ENCODE measurements at places on chromosomes 2 and 18.

- no peak for DNase-seq
Measured at GRCh38 chr2:109209412-109209811, 80.4 kb downstream of the SH3RF3 start.

DNA sequence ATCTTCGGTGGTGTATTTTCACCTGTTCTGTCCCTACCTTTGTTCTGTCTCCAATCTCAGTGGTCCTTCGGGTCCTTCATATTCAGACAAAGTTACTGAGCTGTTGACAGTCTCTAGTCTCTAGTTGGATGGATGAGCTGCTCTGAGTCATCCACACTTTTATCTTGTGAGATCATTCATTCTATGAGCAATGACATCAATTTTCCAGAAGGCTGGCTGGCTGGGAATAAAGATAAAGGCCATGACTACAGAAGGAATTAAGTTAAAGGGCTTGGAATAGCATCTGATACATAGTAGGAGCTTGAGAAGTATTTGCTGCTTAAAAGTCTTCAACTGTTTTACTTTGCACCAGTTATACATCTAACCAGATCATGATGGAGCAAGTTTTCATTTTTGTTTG, 43.1 kb upstream of the SLC39A10 start:
- DNase-seq, result no peak

DNA sequence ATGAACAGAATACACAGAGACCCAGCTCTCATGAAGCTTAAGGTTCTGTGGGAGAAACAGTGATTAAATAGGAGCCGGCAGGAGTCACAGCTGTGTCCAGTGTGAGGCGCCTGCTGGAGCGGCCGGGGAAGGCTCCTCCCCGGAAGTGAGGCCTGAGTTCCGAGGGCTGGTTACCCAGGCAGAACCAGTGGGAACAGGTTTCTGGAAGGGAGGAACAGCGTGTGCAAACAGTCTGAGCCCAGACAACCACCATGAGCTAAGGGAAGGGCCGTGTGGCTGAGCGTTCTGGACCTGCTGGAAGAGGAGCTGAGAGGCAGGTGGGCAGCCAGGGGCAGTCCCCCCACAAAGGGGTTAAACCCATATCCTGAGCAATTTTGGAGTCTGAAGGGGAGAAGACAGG, 26.0 kb upstream of the NPAS2 start:
- no peak for DNase-seq

DNA sequence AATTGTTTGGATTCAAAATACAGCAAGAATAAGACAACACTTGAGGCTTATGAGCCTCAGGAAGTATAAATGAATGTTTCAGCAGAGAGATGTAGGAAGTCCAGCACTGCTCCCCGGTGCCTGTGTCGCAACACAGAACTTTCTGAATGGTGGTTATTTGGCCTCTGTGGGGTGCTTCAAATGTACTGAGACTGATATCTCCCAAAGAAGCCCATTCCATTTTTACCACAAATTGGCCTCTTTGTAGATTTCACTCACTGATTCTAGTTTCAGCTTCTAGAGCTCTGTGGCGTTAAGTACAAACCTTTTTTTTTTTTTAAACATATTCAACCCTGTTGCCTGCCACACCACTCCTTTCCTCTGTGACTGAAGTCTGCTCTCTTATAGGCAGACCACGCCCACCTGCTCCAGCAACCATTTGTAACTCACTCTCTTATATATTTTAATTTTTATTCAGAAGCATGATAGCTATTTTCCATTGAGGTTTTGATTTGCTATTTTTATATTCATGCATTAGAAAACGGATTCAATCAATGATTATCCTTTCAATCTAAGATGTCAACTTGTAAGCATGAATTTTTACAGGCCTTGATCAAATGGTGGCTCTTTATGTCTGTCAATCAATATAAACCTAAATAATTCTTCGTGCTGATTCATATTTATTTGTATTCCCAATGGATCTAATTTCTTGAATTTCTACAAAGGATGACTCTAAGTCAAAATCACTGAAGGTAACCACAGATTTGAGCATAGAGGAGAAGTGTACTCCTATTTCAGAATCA, 277.1 kb upstream of the CCDC68 start:
- DNase-seq, result no peak

DNA sequence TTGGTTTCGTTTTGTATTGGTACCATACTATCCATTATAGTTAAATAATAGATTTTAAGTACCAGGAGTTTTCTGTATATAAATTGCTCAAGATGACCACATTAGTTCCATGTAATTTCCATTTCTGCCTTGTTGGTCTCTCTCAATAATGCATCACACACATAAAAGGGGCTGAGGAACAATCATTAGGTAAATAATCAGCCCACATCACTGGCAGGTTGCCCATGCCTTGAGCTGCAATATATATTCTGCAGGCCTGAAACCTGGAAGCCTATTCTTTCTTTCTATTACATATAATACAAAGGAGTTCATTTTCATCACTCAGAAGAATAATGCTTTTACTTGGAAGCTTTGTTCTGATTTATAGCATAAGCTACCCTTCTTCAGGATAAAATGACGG, 616.1 kb upstream of the PKDCC start:
- no peak for DNase-seq

- no peak for DNase-seq
Measured at GRCh38 chr2:16647992-16648617, 17.5 kb downstream of the CYRIA start.

- DNase-seq, result no peak
Measured at GRCh38 chr18:23384778-23385736, 68.0 kb upstream of the RIOK3 start.

DNA sequence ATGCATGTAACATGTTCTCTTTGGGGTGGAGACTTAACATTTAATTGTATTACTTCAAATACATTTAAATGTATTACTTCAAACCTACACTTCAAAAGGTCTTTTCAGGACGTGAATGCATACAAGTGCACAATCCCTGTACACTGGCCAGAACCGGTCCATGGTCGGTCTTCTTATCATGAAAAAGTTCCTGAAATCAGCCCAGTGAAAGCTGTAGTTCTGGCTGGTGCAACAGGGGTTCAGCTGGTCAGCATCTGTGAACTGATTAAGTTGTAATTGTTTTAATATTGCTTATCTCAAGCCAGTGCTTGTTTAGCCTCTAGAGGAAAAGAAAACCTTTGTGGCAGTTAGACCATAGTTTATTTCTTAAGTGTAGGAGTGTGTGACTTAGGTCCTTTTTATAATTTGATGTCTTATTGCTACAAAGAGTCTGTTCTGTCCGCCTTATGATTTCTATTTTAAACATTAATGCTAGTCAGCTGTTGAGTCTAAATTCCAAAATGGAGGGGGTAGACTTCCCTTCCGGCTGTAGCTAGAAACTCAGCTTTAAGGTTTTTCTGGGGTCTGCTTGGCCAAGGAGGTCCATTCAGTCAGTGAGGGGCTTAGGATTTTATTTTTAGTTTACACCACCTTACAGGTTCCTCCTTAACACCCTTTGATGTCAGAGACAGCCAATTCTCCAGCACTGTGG, 768 bp upstream of the CYBRD1 start:
- no peak for DNase-seq

DNA sequence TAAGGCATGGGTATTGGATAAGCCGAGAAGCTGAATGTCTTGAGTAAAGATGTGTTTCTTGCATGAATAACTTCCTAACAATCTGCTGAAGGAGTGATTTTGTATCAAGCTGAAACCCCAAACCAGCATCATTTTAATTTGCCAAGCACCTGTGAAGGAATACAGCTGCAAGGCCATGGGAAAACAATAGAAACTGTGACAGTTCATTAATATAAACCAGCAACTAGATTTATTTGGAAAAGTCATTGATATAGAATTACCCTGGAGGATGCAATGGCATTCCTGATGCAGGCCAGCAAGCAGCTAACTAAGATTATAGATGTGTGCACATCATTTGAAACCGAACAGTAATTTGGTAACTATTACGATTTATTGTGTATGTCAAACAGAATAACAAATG, 155.7 kb upstream of the TCF4 start:
- no peak for DNase-seq

DNA sequence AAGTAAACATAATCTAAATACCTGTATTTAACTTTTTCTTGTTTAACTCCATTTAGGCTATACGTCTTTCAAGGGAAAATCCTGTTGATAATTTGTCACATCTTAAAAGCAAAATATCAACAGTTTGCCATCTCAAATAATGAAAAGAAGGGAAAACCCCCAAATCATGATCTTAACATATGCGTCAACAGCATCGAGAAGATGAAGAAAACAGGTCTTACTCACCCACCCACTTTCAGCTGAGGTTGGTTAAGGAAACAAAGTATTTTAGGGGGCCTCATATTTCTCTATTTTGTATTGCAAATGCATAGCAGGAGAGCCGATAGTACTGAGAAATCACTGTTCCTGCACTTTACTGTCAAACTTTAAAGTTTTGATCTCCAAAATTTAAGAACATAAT, 143.1 kb upstream of the COPS8 start:
- no peak for DNase-seq

- DNase-seq, result no peak
Measured at GRCh38 chr2:118492335-118492734, 355.1 kb downstream of the EN1 start.

- DNase-seq, result no peak
Measured at GRCh38 chr18:23528580-23529472, 25.5 kb downstream of the RMC1 start.

GRCh38 chr2:25339211-25339674, 2.5 kb downstream of the DNMT3A start:
- peak; percentile 53 for DNase-seq

GRCh38 chr2:118016911-118017310, 3.0 kb upstream of the CCDC93 start:
- no peak for DNase-seq

DNA sequence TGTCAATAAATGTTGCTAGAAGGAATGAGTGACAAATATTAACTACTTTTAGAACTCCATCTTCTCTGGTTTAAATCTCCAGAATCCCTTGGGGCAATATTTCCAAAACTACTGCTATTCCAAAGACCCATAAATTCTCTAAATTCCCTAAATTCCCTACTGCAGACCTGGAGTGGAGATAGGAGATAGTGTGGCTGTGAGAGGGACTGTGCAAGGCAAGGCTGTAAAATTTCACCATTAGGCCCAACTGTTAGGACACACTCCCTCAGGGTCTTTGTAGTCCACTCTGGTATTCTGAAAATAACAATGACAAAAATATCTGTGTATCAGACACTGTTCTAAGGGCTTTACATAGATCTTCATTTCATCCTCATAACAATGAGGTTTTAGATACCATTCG, 67.9 kb downstream of the MYL12B start:
- no peak for DNase-seq

DNA sequence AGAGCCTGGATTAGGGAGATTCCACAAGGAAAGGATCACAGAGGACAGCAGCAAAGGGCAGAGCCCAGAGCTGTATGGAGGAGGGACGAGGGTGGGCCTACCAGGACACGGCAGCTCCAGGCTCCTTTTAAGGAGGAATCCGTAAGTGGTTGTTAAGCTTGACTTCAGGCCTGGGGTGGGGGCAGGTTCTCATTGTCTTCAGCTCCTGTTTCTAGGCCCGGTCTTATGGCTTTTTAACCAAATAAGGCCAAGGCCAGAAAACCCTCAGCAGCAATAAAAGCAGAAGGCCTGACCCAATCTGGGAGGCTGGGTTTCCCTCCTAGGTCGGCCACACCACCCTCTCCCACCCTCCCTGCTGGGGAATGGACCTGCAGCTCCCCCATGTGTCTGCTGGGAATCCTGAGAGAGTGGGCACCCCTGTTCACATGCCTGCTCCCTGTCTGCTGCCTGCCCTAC, 111.2 kb downstream of the PLB1 start:
- no peak for DNase-seq

DNA sequence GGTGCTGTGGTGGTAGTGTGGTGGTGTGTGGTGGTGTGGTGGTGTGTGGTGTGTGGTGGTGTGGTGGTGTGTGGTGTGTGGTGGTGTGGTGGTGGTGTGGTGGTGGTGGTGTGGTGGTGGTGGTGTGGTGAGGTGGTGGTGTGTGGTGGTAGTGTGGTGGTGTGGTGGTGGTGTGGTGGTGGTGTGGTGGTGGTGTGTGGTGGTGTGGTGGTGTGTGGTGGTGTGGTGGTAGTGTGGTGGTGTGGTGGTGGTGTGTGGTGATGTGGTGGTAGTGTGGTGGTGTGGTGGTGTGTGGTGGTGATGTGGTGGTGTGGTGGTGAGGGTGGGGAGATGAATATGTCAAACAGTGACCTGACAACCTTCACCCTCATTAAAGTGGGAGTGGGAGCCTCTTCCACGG, 55.6 kb upstream of the DLGAP1 start:
- DNase-seq, result no peak

DNA sequence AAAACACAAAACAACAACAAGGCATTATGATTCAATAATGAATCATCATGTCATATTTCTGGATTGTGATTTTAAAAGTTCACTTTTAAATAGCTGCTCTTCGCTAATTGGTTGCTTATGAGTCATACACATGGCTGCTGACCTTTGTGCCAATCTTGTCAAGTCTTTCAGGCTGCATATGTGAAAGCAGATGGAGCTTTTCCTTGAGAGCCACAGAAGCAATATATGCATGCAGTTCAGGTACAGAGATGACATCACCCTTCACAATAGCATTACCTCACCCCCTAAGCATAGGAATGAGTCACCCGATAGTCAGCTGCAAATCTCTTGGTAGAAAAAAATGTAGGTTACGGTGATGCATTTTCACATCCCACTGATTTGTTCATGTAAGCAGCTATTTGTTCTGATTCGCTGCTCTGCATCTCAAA, 27.2 kb downstream of the EIF2AK3 start:
- DNase-seq, result no peak

- no peak for DNase-seq
Measured at GRCh38 chr2:44573996-44574395, 212.2 kb downstream of the CAMKMT start.

- DNase-seq, result no peak
Measured at GRCh38 chr18:59055345-59056032, 84.2 kb upstream of the SEC11C start.

DNA sequence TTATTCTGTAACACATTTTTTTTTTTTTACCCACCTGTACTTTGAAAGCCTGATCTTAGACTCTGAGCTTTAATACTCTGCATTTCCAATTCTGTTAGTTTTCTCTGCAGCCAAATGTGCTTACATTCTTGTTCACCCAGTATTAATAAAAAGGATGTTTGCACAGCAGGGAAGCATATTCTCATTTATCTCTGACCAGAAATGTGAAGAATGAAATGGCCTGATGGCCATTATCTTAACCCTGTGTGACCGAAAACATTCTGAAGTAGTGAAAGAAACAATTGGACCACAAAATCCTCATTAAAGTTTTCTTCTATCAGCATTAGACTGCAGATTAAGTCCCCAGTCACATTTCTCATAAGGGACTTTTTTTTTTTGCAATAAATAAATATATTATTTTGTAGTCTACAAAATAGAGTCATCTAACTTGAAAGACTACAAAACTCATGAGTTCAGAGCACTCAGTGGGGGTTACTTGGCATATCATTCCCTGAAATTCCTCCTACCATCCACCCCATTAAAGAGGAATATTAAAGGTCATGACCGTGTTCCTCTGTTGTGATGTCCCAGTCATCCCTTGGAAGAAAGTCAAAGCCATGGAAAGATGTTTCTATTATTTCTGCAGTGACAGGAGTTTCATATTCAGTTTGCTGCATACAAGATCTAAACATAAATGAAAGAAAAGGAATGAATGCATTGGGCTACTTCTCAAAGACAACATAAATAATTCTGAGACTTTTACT, 364.4 kb downstream of the RND3 start:
- no peak for DNase-seq
